ENCODE measurements at places on chromosomes 2 and 18.

- no peak for DNase-seq
Measured at GRCh38 chr2:221779614-221780067, 207.5 kb upstream of the EPHA4 start.

GRCh38 chr2:33529771-33530481 is 53.5 kb downstream of the RASGRP3 start:
- no peak for DNase-seq

DNA sequence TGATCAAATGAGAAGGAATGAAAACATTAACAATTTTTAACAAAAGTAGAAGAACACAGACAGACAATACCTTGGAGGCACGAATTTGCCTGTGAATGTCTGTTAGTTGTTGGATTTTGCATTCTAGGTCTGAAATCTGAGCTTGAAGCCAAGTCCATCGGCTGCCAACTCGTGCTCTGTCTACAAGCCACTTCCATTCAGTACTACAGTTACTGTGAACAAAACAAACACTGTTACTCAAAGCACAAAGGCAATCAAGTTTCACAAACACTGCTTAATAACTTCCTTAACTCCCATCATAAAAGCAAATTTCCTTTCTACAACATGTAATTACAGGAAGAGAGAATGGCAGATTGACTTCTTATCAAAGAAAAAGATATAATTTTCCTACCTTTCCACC is 42.2 kb downstream of the KANSL1L start:
- DNase-seq, result no peak

DNA sequence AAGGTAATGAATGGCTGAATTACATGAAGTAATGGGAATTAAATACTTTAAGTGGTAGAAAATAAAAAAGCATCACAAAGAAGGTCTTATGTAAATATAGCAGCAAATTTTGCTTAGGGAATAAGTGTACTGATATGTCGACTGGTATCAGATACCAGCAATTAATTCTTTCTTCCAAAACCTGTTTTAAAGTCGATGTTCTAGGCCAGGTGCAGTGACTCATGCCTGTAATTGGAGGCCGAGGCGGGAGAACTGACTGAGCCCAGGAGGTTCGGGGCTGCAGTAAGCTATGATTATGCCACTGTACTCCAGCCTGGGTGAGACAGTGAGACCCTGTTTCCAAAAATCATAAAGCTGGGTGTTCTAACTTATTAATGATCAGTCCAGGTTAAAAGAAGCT is 30.3 kb downstream of the SP3 start:
- DNase-seq, result no peak

DNA sequence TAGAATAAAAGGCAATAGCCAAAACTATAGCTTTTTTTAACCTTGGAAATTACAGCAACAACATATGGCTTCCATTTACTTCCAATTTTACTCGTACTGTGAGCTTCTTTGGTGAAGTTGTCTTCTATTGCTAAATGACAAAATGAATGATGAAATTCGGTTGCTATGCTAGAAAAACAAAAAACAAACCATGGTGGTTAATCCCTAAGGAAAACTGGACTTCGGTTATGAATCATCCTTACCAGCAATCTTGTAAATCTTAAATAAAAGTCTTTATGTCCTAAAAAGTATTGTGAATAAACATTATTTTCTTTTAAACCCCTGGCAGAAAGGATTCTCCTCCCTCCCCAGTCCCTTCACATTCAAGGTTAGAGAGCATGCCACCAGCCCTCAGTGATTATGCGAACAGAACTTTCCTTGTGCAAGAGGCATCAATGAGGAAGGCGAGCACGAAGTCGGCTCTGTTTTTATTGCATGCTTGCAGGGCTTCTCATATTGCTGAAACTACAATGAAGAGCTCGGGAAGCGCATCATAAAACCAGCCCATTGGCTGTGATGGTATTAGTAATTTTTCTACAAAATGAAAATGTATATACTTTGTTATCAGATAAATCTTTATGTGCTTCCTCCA is 62.9 kb downstream of the ZNF521 start:
- no peak for DNase-seq

- no peak for DNase-seq
Measured at GRCh38 chr2:24580561-24580960, 89.5 kb downstream of the NCOA1 start.

DNA sequence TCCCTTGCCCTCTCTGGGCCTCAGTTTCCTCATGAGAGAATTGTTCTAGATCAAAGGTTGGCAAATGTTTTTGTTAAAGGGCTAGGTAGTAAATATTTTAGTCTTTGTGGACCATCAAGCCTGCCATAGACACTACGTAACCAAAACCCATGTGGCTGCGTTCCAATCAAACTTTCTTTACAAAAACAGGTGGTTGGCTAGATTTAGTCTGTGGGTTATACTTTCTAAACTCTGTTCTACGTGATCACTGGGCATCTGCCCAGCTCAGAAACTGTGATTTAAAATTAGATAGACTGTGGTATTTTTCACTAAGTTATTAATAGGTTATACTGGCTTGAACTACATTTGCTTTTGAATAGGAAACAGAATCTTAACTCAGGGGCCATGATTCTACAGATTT is 149.8 kb upstream of the DCC start:
- DNase-seq, result no peak

GRCh38 chr2:26438926-26439325 is 37.2 kb downstream of the DRC1 start:
- no peak for DNase-seq

GRCh38 chr2:205681401-205682238 is 681 bp upstream of the NRP2 start:
- no peak for DNase-seq

- no peak for DNase-seq
Measured at GRCh38 chr2:205758051-205758450, 75.8 kb downstream of the NRP2 start.

DNA sequence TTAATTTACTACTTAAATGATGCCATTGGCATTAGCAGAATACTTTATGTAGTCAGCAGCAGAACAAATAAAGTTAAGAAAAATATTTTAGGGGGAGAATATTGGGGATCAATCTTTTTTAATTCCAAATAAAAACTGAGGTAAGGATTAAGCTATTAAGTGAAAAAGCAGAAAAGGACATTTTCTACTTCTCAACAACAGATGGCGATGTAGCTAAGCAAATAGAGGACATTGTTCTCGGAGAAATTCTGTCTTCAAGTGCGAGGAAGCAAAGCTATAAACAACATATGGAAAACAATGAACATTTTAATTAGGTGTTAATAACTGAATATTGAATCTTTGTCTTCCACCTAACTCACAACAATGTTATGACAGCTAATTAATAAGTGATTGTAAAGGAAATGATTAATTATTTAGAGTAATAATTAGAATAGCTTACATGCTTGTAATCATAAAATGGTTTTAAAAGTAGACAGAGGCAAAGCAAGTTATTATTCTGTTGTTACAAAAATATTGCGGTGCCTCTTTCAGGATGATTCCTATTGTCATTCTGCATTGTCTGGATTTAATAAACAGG is 32.9 kb upstream of the CCDC93 start:
- no peak for DNase-seq

GRCh38 chr2:50347358-50348044 is 684.4 kb downstream of the NRXN1 start:
- no peak for DNase-seq

DNA sequence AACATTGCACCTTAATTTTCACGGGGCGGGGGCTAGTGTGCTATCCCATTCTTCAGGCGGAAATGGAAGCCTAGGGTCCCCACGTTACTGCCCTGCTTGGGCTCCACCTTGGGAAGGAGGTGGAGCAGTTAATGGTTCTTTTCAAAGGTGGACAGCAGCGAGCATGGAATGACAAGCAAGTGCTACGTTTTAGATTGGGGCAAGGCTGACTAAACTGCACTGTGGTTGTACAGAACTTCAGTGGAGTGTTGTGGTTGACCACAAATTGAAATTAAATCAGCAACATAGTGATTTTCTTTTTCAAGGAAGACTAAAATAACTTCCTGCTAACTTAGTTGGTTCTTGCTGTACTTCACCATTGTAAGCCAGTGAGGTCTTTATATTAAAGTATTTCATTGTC is 47.0 kb downstream of the CHRNA1 start:
- peak; percentile 77 for DNase-seq

GRCh38 chr18:59983506-59983905 is 83.7 kb downstream of the PMAIP1 start:
- no peak for DNase-seq

DNA sequence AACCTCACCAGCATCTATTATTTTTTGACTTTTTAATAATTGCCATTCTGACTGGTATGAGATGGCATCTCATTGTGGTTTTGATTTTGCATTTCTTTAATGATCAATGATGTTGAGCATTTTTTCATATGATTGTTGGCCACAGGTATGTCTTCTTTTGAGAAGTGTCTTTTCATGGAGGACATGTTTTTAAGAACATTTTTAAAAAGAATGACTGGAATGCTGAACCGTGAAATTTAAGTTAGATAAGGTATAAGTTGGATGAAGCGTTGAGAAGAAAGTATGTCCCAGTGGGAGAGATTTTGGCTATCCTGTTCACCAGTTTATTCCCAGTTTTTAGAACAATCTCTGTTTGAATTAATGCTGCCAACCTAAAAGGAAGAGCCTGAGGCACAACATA is 365.9 kb downstream of the CELF4 start:
- DNase-seq, result no peak

GRCh38 chr18:59873641-59874040 is 26.2 kb upstream of the PMAIP1 start:
- DNase-seq, result no peak

- DNase-seq, result no peak
Measured at GRCh38 chr2:239464166-239465016, 63.6 kb upstream of the HDAC4 start.

- DNase-seq, result no peak
Measured at GRCh38 chr18:1053331-1054315, 149.0 kb downstream of the ADCYAP1 start.

- DNase-seq, result no peak
Measured at GRCh38 chr18:11980163-11980493, 1.2 kb upstream of the IMPA2 start.

DNA sequence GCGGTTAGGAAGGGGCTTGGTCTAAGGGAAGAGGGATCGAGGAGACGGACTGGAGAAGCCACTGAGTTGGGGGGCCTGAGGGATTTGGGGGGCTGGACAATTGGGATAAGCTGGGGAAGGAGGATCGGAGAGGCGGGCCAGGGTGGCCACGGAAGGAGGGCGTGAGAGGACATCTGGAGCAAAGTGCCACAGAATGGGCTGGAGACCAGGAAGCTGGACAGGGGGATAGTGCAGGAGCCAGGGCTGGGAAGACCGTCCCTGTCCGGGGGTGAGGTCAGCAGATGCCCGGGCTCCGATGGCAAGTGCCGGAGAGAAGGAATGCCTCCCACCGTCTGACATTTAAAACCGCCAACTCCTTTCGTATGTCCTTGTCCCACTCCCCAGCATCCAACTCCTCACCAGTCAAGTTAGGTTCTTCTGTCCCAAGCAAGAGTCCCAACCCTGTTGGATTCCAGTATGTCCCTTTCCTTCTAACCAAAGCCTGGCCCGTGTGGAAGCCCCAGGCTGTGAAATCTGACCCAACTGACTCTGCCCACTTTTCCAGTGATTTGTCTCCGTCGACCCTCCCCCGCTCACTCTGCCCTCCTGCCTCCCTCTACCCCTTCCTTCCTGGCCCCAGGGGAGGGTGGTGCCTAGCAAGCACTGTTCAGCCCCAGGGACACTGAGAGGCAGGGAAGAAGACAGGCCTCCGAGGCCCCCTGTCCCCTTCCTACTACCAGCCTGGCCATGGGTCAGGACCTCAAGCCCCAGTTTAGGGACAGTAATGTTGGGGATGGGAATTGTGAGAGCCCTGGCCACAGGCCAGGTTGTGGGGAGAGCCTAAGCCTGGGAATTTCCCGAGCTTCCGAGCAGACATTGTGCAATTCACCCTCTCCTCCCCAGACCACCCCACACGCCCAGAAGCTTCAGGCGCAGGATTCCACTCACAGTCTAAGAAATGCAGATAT is 31.5 kb upstream of the TMBIM1 start:
- no peak for DNase-seq

DNA sequence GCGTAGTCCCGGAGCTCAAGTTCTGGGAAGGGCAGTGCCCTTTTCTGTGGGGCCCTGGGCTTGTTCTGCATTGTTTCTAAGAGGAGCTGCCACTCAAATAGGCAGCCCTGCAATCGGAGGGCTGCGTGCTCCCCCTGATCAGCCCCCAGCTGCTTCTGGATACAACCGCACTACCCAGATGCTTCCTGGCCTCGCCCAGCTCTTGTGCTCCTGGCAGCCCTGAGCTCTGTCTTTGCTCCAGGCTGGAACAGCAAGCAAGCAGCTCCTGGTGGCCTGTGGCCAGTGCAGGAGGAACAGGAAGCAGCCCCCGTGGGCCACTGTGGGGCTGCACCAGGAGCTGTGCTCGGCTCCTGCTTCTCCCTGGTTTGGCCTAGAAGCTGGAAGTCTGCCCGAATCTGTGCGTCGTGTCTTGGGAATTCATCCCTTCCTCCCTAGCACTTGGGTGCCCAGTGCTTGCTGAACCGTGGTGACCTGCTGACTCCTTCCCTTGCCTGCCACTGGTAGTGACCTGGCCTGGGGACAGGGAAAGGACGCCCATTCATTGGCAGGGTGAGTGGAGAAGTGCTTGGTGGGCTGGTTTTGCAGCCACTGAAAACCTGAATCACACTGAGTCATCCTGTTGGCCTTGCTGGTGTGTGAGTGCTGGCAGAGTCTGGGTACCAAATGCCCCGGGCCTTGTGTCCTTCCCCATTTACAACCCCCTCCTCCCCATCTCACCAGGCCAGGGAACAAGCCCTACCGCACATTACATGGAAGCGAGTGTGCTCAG is 27.3 kb upstream of the NTSR2 start:
- DNase-seq, result no peak

DNA sequence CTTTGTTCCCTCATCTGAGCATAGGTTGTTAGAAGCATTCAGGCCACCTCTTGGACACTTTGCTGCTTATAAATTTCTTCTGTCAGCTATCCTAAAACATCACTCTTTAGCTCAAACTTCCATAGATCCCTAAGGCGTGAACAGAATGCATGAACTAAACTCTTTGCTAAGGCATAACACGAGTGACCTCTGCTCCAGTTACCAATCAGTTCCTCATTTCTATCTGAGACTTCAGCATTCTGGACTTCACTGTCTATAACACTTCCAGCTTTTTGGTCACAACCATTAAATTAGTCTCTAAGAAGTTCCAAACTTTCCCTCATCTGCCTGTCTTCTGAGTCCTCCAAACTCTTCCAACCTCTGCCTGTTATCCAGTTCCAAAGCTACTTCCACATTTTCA is 8.3 kb upstream of the VWA3B start:
- DNase-seq, result no peak

- DNase-seq, result no peak
Measured at GRCh38 chr2:84243788-84244733, 215.0 kb downstream of the SUCLG1 start.

GRCh38 chr2:151379169-151379568 is 21.8 kb downstream of the TNFAIP6 start:
- no peak for DNase-seq

DNA sequence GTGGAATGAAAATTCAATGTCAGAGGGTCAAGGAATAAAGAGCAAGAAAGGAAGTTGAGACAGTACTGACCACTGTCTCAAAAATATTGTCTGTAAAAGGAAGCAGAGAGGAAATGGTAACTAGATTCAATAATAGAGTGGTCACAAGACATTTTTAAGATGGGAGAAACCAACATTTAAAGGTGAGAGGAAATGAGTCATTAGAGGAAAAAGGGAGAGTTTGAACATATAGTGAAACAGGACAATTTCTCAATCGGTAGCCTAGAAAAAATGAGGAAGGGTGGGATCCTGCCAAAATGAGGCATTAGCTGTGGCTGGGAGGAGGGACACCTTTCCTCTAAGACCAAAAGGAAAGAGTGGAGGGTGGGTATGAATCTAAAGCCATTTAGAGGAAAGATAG is 288.5 kb downstream of the SP3 start:
- no peak for DNase-seq

GRCh38 chr18:72820571-72820970 is 47.2 kb downstream of the NETO1 start:
- DNase-seq, result no peak
